Activated CD8-positive, alpha-beta memory T cell treated with anti-CD3 and anti-CD28 coated beads for 4 hours (primary cell): ENCODE measurements at places on chromosomes 2 and 18.

- no peak for DNase-seq
These were observed 57.0 kb downstream of the CEP192 start for GRCh38 chr18:13048061-13048595.

- no peak for DNase-seq
These were observed 134.3 kb downstream of the RDH14 start for GRCh38 chr2:18426174-18426573.

- DNase-seq, result no peak
These were observed 232.9 kb downstream of the RBM43 start for GRCh38 chr2:151028691-151029176.

DNA sequence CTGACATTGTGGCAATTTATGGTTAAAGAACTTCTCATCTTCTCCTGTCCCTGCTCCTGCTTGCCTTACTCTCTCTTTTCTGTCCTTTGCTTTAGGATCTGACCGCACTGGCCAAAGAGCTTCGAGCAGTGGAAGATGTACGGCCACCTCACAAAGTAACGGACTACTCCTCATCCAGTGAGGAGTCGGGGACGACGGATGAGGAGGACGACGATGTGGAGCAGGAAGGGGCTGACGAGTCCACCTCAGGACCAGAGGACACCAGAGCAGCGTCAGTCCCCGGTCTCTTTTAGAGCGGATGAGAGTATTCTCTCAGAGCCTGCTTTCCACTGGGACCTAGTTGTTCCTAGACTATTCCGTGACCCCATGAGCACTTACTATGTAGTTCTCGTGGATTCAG, 122.2 kb upstream of the IL1R2 start:
- no peak for DNase-seq

DNA sequence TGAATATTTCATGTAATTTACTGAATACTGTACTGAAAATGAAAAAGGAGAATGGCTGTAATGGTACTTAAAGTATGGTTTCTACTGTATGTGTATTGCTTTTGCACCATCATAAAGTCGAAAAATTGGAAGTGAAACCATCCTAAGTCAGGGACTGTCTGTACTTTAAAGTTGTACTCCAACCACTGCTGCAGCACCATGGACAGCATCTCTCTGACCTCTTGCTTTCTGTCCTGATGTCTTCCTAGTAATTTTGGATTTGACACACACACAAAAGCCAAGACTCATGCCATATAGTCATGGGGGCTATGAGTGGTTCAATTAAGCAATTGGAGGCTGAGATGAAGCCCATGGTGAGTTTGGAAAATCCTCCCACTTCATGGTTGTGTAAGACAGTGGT, 256.3 kb upstream of the PKDCC start:
- no peak for DNase-seq

GRCh38 chr2:217711188-217711587, 291.6 kb downstream of the TNS1 start:
- DNase-seq, result no peak

- no peak for DNase-seq
These were observed 20.5 kb downstream of the PELI1 start for GRCh38 chr2:64123740-64124139.

GRCh38 chr2:51595836-51596235, 563.9 kb upstream of the NRXN1 start:
- DNase-seq, result no peak

DNA sequence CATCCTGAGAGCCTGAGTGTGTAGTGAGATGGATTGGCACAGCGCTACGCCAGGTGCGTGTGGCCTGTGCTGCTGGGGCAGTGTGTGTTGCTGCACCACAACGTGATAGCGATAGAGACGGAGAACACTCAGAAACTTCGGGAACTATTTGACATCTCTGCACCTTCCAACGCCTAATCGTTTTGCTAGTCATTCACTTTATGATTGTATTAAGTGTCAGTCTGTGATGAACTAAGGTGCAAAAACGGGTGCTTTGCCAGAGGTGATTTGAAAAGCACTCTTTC, 26.0 kb upstream of the IGFBP2 start:
- no peak for DNase-seq

- DNase-seq, result no peak
These were observed 480.2 kb downstream of the TMX3 start for GRCh38 chr18:68234676-68235075.

DNA sequence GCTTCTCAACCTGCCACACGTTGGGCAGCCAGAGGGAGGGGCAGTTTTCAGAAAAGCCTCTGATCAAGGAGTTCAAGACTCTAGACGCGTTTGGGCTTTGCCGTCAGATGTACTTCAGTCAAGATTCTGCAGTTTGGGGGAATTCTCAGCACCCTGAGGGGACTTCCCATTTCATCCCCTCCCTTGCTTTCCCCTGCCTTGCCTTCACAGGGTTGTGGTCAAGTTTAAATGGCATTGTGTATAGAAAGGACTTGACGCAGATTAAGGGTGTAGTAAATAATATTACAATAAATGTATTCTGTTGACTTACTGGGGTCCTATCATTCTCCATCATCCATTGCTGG, 198.3 kb upstream of the NABP1 start:
- no peak for DNase-seq

- no peak for DNase-seq
These were observed 50.0 kb downstream of the ANKMY1 start for GRCh38 chr2:240507778-240508251.

GRCh38 chr2:175842996-175843395, 159.1 kb downstream of the LNPK start:
- DNase-seq, result no peak

DNA sequence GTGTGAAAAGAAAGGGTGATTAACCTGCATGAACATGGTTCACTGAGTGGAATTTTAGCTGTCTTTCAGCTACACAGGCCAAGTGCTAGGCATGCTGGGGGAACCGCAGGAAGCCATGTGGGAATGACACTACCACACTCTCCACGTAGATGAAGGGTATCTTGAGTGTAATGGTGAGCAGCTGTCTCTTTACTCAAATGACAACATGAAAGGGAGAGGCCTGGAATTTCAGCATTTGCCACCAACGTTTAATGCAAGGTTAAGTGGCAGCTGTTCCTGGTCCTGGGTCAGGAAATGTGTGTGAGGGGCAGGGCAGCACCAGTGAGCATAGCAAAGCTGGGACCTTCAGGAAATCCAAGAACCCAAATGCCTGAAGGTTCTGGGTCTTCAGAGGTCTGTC, 588.4 kb downstream of the SLC4A3 start:
- DNase-seq, result no peak
